CMK (cell line): ENCODE measurements at places on chromosomes 4 and X.

GRCh38 chrX:103099691-103100090 lies 6.7 kb upstream of the NXF3 start:
- DNase-seq: no peak

DNA sequence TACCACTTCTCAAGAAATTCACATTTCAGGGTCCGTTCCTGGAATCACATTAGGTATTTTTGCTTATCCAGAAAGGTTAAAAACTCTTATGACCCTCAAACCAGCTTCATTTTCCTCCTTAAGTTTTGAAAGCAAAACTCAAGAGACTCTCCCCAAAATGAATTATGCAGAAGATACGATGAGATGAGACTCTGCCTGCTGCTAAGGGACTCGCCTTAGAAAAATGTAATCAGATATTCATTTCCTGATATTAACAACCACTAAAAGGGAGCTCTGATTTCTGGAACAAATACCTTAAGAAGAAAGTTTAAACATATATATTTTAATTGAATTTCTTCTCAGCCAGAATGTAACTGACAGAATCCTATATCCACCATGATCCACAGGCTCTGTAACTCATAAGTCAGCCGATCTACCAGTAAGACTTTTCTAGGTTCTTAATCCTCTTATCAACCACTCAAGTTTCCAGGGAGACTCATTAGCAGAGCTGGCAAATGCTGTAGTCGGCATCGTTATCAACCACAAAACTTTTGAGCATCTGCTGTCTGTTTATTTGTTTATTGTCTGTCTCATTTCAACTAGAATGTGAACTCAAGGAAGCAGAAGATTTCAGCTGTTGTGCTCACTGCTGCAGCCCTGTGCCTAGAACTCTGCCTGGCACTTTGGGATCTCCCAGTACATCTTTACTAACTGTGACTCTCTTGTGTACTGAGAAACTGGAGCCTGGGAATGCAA lies 112.5 kb downstream of the LDB2 start:
- DNase-seq: no peak

GRCh38 chr4:154184238-154184637 lies 307.4 kb downstream of the DCHS2 start:
- DNase-seq: no peak

DNA sequence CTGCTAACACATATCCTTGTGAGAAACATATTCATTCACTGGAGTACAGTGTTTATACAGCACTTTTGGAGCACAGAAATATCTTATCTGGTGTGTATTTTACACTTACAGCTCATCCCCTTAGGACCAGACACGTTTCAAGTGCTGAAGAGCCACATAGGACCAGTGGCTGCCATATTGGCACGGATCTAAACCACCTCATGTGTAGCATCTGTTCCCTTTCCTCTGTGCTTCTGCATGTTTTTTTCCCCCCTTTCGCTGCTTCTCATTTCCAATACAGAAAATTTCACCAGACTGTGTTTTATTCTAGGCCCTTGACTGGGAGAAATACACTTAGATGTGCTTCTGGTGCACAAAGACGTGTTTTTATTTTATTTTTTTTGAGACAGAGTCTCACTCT lies 69.7 kb upstream of the RBMX start:
- no peak for DNase-seq

- DNase-seq: no peak
Measured at GRCh38 chrX:153708415-153708814, 15.8 kb downstream of the BCAP31 start.

GRCh38 chrX:106437407-106437806 lies 174.4 kb upstream of the RADX start:
- no peak for DNase-seq
